ENCODE measurements at places on chromosomes 12 and 14.

DNA sequence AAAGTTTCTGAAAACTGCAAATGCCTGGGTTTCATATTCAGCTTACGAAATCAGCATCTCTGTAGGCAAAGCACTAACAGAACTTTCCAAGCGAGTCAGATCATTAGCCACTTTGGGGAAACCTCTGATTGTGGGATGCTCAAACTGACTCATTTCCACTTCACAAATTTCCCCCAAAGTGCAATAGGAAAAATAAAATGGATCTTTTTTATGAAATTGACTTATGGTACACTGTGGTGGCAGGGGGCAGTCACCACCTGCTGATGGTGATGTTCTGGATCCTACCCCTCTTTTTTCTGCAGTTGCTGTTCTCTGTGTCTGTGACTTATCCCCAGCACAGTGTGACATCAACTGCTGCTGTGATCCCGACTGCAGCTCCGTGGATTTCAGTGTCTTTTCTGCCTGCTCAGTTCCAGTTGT, 5.6 kb downstream of the TCTN1 start:
- no peak for DNase-seq

DNA sequence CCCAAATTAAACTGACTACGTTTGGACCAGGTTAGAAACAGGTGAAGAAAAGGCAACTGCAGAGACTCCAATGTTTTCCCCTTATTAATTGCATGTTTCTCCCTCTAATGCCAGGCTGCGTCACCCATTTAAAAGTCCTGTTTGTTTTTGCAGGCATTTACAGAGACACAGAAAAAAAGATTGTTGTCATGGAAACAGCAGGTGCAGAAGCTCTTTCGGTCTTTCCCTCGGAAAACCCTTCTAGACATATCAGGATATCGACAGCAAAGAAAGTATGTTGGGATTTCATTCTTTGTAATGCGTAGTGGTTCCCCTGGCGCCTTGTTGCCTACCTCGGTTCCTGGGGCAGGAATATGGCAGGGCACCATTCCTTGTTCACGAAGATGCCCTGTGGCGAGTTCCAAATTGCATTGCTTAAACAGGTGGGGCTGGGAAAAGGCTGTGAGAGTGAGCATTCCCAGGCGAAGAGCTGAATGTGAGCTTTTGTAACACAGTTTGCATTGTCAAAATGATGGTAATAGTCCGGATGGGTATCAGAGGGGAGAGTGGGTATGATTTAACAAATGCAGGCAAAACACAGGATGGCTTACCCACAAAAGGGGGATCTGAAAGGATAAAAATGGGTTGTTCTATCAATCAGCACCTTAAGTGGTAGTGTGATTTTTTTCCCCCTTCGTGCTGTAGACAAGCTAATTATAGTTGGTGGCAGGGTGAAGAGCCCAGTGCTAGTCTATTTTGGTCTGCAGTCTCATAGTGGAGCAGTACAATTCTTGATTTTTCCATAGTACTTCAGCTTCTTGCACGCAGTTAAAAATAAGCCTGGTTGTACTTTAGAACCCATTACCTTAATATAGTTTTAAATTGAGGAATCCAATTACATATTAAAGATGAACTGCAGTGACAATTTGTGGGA, 132.4 kb downstream of the GCH1 start:
- no peak for DNase-seq

DNA sequence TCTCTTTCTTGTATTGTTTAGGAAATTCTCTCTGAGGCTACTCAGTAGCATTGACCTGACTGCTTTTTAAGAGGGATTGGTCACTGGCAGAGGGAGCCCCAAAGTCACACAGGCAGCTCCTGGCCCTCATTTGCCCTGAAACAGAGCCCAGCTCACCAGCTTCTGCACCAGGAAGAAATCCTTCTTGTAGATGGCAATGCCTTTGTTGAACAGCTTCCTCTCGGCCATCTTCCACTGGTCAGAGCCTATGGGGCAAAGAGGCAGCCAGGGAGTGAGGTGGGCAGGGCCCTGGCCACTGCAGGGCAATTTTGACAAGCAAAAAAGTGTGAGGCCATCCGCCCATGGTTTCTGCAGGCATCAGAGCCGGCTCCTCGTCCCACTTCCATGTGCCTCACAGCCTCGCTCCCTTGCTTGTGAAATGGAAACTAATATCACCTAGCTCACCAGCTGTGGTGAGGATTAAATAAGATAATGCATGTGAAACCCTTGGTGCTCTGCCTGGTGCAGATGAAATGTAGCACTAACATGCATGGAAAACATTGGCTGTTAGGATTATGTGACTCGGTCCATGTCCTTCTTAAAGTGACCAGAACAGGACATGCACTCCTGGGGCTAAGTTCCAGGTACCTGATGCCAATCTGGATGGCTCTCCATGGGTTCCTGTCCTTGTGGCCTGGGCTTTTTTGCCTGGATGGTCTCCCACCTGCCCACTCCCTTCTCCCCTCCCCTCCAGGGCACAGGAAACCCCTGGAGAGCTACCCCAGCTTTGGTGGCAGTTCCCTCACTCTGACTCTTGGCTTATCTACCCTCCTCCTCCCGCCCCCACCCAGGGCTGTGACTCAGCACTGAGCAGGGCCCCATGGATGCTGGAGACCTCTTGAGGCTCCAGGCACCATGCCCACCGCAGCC, 11.2 kb upstream of the PNMA1 start:
- no peak for DNase-seq

DNA sequence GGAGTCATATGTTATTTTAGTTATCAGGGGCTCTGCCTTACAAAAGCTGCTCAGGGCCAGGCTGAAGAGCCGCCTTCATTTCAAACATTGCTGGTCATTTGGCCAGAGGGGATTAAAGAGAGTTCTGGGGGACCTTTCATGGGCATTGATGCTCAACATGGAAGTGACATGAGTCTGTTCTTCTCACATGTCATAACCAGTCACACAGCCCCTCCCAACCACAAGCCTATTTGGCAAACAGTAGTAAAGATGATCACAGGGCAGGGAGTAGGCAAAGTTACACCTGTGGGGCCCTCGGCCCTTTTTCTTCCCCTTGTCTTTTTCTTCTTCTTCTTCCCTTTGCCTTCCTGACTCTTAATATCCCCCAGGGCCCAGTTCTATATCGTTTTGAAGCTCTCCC, 33.3 kb downstream of the CFAP54 start:
- no peak for DNase-seq

GRCh38 chr12:82686168-82687020, at the start of gene TMTC2:
TSS of gene TMTC2 (plus strand) at chr12:82686906.
- peak; percentile 97 for DNase-seq

- DNase-seq: peak; percentile 89
These were observed 778 bp downstream of the SLC8B1 start for GRCh38 chr12:113333877-113334785.

DNA sequence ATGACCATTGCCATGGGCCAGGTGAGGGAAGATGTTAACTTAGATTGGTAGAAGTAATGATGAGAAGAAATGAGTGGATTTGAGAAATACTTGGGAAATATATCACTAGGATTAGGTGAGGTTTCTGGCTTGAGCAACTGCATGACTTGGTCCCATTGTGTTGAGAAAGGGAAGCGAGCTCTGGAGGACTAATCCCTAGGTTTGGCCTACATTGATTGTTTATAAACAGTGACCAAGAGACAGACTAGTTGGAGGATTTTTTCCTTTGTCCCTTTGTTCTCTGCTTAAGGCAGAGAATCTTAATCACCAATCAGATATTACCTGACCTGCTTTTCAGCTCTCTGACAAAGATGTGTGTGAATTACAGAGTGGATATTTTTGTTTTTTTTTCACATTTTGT, 100.5 kb downstream of the AEBP2 start:
- no peak for DNase-seq

DNA sequence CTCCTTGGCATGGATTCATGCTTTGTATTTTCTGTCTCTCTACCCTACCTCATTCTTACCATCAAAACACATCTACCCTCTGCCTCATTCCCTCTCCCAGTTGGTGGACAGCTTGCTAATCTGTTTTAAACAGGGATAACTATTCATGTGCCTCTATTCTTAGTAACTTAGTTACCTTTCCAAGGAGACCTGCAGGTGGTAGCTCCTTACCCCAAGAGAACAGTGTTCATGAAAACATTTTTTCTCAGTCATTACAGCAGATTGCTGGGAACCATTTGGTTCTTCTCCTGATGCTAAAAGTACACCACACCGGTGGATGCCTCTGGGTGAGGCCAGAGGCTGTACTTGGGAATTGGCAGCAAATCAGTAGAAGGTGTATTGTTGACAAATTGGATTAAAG, 73.0 kb downstream of the CMKLR1 start:
- DNase-seq: no peak

GRCh38 chr12:14656846-14657245, 39.6 kb downstream of the GUCY2C start:
- no peak for DNase-seq

DNA sequence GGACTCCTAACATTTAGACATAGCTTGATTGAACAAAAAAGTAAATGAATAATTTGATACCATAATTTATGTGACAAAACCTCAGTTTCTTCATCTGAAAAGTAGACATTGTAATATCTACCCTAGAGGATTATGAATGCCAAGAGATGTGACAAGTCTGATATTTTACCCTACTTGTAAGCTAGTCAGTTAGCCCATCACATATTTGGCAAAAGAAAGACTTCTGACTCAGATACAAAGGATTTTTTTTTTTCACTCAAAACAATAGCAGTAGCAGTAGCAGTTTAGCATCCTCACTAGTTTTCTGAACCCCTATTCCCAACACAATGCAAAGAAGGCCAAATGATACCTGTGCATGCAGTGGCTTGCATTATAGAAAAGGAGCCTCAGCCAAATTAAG, 377.3 kb upstream of the E2F7 start:
- DNase-seq: no peak

- DNase-seq: no peak
These were observed 14.2 kb downstream of the APPL2 start for GRCh38 chr12:105221583-105222283.

DNA sequence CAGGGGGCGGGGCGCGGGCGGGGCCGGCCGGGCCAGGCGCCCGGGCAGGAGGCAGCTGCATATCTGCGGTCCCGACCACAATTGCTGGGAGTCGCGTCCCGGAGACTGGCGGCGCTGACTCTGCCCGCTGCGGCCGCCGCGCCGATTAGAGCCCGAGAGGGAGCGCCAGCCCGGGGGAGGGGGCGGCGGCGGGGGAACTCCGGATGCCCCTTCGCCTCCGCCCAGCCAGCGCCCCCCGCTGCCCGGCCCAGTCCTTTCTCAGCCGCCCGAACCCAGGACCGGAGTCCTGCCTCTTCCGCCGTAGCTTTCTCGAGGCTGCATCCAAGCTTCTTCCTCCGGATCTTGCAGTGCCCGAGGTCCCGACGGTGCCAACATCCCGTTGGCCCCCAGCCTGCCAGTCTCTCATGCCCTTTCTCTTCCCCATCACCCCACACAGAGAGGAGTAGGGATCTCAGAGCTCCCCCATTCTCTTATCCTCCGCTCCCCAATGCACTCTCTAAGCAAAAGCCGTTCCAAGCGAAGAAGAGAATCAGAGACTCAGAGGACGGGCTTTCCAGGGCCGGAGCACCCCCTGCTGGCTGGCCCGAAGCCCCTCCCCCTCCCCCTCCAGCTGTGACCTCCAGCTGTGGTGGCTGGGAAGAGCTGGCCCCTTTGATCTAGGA, 8.8 kb upstream of the SP7 start:
- peak; percentile 69 for DNase-seq

DNA sequence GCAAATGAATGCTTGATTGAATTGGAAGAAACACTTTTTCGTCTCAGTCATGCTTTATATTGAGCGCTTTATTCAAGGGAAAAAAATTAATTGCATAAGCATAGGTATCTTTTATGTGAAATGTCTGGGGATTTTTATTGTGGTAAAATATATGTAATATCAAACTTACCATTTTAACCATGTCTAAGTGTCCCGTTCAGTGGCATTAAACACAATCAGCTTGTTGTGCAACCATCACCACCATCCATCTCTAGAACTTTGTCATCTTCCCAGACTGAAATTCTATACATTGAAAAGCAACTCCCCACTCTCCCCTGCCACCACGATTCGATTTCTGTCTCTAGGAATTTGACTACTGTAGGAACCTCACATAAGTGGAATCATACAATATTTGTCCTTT, 39.8 kb downstream of the PHLDA1 start:
- DNase-seq: no peak

GRCh38 chr12:47206450-47207339, 126.9 kb upstream of the AMIGO2 start:
- no peak for DNase-seq

DNA sequence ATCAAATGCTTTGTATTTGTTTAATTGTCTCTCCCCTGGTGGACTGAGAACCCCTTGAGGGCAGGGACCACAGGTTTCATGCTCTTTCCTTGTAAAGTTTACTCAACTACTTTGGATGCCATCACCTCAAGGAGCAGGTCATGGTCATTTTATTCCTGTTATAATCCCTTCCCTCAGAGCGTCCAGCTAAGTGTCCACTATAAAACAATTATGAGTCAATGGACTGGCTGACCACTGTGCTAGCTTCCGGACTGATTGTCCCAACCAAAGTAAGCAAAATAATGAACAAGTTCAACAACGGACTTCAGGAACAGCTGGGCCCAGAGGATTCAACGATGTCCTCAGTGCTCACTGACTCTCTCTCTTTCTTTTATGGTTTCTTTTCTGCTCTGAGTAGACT, 18.2 kb downstream of the AK7 start:
- DNase-seq: no peak

GRCh38 chr12:99984271-99985128, at the start of gene ANKS1B:
TSS of gene ANKS1B (minus strand) at chr12:99984936. CDS start at chr12:99984237, 699 bp downstream.
- DNase-seq: peak; percentile 24

DNA sequence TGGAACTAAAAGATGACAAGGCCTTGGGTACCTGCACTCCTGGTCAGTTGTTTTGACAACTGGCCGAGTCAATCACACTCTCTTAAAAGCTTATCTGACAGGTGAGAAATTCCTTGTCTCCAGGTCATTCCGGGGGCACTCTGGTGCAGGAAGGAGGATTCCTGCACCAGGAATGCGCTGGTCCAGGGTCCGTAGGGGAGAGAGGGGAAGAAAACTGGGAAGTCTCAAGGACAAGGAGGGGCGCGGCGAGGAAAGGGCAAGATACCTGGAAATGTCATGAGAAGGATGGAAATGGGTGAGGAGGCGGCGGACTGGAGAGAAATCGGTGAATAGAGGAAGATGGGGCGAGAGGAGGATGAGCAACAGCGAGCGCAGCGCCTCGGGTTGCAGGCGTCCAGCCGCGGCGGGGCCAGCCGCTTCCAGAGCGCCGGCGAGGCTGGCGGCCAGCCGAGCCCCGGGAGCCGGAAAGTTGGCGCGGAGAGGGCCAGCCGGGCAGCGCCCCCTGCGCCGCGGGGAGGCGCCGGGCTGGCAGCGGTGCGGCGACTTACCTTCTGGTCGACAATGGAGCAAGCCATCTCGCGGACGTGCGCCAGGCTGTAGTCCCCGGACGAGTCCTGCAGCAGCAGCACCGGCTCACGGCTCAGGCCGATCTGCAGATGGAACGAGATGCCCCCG, 809 bp downstream of the PRKD1 start:
- no peak for DNase-seq

DNA sequence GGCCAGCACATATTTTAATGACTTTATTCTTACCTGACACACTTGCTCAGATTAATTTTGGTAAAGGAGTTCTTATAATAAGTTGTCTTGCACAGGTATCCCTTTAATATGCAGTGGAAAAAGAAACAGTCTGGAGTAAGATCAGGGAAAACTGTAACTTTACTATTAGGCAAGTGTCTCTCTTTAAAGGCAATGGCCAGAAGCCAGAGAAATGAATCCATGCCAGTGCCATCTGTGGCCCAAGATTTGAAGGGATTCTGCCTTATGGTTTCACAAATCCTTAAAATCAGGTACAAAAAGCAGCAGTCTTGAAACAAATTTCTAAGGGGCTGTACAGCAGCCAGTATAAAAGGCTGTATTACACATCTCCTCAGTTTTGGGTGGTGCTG, 22.4 kb downstream of the NFYB start:
- DNase-seq: no peak

GRCh38 chr12:57865084-57865751, 18.7 kb upstream of the CTDSP2 start:
- peak; percentile 85 for DNase-seq

GRCh38 chr14:64926398-64926995, 12.2 kb downstream of the CHURC1 start:
- DNase-seq: no peak

All from suppressor macrophage (primary cell).